Dorsolateral prefrontal cortex (tissue), 122 donors: ENCODE measurements at places on chromosomes 13 and 19.

- no peak for DNase-seq
Measured at GRCh38 chr19:41595258-41595889, 19.4 kb downstream of the CEACAM21 start.

- peak; percentile 58 for DNase-seq
Measured at GRCh38 chr13:97627566-97627965, 193.6 kb downstream of the RAP2A start.

DNA sequence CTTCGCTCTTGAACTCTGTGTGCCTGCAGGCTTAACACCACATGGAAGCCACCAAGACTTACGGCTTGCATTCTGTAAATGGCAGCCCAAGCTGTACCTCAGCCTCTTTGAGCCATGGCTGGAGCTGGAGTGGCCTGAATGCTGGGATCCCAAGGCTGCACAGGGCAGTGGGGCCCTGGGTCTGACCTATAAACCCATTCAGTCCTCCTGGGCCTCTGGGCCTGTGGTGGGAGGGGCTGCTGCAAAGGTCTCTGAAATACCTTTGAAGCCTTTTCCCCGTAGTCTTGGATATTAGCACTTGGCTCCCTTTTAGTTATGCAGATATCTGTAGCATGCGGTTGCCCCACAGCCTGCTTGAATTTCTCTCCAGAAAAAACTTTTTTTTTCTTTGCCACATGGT lies 8.2 kb downstream of the TM9SF2 start:
- DNase-seq = no peak

DNA sequence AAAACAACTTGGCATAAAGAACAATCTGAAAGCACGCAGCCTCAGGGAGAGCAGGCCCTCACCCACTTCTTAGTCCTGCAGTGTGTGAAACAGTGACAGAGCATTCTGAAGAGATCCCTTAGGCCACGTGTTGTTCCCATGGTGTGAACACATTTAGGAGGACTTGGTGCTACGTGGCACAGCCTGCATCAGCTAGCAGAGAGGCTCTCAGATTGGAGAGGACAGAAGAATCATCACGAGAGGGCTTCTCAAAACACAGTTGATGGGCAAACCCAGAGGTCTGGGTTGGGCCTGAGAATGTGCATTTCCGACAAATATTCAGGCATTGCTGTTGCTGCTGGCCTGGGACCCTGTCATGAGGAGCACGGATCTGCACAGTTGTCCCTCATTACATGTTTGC lies 26.1 kb upstream of the TFDP1 start:
- no peak for DNase-seq

GRCh38 chr19:1213391-1214286 lies 8.1 kb downstream of the STK11 start:
- DNase-seq = no peak

GRCh38 chr19:1482361-1483130 lies 3.5 kb upstream of the C19orf25 start:
- no peak for DNase-seq

DNA sequence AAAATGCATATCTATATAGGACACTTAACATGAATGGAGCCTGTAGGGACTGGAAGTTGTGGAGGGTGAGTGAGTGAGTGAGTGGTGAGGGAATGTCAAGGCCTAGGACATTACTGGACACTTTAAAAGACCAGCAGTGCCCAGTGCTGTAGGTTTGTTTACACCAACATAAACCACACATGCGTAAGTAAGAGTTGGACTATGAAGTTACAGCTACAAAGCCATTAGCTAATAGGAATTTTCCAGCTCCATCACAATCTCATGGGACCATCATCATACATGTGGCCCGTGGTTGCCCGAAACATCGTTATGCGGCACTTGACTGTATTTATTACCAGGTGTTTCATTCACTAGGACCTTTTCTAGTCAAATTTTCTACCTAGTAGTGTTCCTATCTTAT lies 49.2 kb downstream of the LATS2 start:
- DNase-seq = no peak

DNA sequence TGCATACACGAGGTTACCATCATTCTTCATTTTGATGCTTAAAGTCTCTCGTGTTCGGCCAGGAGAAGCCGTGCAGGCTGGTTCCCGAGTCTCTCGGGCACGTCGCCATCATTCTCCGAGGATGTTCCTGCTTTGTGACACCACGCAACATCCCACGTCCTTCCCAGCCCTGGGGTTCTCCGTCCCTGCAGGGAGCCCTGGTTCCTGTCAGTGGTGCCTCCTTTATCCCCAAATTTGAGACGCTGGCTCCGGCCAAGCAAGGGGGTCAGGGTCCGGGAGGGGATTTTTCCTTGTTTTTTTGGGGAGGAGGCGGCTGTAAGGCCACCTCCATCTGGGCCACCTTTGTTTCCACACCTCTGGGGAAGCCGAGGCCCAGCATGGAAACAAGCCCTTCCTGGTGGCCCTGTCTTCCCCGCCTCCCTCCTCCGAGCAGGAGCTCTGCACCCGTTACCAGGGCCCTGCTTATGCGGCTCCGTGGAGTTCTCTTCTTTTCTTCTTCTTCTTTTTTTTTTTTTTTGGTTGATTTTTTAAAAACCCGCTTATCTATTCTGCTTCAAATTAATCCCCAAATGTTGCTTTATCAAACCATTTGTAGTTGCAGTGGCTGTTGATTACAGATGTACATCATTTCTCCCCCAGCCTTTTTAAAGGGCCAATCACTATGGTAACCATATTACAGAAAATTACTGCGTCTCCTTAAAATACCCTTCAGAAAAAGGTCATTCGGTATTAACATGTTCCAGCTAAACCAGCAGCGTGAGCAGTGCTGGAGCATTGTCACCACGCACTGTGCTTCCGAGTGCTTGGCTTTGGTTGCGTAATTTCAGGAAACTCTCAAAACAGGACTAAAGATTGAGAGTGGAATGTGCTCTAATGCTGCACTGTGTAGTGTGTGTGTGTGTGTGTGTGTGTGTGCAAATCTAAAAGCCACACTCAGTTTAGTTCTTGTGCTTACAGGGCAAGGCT lies 50.4 kb downstream of the TEX29 start:
- no peak for DNase-seq

GRCh38 chr19:39152066-39152465 lies 26.5 kb downstream of the PAK4 start:
- no peak for DNase-seq

DNA sequence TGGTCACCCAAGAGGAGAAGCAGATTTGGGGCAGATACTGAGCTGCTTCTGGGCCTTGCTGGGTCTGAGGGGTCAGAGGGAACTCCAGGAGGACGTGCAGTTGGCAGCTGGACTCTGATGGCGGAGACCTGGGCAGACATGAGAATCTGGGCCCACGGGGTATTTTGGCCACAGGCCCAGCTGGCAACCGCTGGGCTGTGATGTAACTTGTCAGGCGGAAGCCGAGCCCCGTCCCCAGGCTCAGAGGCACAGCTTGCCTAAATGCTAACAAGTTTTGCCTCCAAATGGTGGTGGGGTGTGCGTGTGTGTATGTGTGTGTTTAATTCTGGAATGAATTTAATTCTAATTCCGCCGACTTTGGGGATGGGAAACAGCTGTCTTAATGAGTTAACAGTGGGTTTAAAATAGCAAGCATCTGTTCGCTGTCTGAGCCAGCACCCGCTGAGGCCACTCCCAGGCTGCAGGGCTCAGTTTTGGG lies 11.6 kb downstream of the ZNRF4 start:
- no peak for DNase-seq

DNA sequence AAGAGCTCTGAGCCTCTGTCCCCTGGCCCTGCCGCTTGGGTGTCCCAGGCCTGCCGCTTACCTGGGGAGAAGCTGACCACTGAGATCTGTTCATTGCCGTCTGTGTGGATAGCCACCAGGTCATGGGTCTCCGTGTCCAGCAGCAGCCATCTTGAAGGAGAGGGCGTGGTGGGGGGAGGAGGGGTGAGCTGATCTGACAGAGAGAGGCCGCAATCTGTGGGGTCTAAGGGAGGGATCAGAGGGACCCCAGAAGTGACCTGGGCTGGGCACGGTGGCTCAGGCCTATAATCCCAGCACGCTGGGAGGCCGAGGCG lies 14.6 kb upstream of the GPR4 start:
- no peak for DNase-seq

DNA sequence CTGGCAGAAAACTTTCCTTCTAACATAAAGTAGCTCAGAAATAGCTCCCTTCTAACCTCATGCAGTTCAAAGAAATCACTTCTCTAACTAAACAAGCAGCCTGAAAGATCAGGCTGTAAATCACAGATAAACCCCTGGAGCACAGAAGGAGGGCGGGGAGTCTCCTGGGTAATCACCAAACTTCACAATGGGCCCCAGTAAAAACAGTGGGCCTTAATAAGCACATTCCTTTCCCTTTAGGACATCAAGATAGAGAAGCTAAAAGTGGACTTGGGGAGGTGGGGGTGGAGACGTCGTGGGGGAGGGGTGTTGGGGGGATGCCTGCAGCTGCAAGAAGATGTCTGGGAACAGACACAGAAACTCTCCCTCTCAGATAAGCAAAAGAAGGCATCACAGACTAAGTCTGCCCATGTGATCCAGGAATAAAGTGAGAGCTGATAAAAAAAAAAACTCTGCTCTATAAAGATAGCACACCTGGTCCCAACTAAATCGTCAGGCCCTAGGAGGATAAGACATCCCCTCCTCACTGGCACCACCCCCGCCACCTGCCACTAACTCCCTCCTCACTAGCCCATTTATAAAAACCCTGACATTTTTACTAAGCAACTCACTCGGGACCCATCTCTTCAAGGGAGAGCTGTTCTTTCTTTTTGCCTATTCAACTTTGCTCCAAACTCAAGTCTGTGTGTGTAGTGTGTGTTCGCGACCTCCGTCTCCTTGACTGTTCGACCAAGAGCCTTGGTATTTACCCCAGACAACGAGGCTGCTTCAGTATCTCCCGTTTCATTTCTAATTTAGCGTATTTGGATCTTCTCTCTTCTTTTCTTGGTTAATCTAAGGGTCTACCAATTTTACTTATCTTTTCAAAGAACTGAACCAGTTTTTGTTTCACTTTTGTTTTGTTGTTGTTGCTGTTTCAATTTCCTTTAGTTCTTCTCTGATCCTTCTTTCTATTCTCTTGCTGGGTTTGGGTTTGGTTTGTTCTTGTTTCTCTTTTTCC lies 31.7 kb downstream of the DNAJC15 start:
- DNase-seq = no peak

- no peak for DNase-seq
Measured at GRCh38 chr19:11356676-11357550, 1.7 kb downstream of the PLPPR2 start.

GRCh38 chr19:13931391-13932148 lies 6.6 kb downstream of the PODNL1 start:
- no peak for DNase-seq

- DNase-seq = no peak
Measured at GRCh38 chr13:85725433-85725832, 73.8 kb downstream of the SLITRK6 start.

- no peak for DNase-seq
Measured at GRCh38 chr13:112056739-112057438, 10.1 kb upstream of the SOX1 start.

GRCh38 chr19:11456659-11457058 lies 21.2 kb downstream of the PRKCSH start:
- no peak for DNase-seq

DNA sequence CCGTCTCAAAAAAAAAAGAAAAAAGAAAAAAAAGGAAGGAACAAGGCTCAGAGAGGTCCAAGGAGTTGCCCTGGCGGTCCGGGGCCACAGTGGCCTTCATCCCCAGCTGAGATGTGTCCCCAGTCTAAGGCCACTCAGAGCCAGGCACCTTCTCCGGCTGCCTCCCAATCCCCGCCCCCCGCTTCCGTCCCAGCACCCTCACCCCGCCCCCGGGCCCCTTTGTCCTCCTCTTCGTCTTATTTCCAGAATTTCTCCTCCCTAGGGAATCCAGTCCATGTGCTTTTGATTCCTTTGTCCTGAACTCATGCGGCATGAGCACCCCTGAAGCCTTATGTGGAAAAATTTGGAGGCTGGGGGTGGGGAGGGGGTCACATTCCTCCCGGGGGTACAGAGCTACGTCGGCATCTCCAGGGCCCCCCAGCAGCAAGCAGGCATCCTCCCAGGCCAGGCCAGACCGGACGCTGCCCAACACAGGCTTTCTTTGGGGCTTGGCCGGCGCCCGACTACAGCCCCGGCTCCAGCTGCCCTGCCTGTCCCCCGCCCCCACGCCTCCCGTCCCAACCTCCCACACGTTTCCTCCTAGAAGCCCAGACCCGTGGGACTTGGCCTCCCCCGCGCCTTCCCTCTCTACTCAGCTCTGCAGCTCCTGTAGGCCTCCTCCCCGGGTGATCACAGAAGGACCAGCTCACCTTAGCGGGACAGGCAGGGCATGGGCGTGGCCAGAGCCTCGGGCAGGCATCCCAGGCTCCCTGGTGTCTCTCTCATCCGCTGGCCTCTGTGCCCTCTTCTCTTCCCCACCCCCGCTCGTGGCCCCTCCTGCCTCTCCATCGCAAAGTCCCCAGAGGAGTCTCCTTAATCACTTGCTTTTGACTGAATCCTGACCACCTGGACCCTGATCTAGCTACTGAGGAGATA lies 17.8 kb upstream of the ADGRE5 start:
- peak; percentile 19 for DNase-seq

- no peak for DNase-seq
Measured at GRCh38 chr13:106492588-106493475, 42.6 kb downstream of the EFNB2 start.

- no peak for DNase-seq
Measured at GRCh38 chr13:33554919-33555791, 262.8 kb upstream of the RFC3 start.

GRCh38 chr19:7953576-7953975 lies 10.1 kb upstream of the TIMM44 start:
- DNase-seq = no peak

DNA sequence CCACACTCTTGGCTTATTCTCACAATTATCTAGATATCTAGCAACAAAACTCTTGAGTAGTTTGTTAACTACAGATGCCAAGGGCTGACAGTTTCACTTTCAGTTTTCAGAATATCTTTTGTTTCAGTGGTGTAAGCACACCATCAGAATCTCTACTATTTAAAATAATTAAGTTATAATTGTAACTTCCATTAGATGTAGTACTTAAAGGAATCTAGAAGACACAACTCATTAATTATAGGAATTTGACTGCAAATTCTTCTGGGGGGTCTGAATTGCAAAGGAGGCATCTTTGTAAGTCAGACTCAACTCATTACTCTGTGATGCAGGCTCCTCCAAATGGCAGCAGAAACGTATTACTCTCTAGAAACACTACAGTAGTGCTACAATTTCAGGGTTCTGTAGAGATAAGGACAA lies 44.9 kb upstream of the USPL1 start:
- no peak for DNase-seq

DNA sequence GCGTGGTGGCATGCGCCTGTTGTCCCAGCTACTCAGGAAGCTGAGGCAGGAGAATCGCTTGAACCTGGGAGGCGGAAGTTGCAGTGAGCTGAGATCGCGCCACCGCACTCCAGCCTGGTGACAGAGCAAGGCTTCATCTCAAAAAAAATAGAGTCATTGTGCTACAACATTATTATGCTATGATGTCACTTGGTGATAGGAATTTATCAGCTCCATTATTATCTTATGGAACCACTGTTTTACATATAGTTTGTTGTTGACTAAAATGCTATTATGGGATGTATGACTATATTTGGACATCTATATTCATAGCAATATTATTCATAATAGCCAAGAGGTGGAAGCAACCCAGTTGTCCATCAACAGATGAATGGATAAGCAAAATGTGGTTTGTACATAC lies 26.4 kb upstream of the SLC7A1 start:
- no peak for DNase-seq

- DNase-seq = no peak
Measured at GRCh38 chr13:60032851-60033250, 130.9 kb downstream of the DIAPH3 start.

- no peak for DNase-seq
Measured at GRCh38 chr13:53064731-53065130, 36.1 kb downstream of the OLFM4 start.

- no peak for DNase-seq
Measured at GRCh38 chr13:27962128-27962841, 6.8 kb downstream of the CDX2 start.
